NCI-H2107 (cell line): ENCODE measurements at places on chromosomes 3 and 15.

- DNase-seq: no peak
These were observed 19.4 kb upstream of the PLXNA1 start for GRCh38 chr3:126963261-126964190.

DNA sequence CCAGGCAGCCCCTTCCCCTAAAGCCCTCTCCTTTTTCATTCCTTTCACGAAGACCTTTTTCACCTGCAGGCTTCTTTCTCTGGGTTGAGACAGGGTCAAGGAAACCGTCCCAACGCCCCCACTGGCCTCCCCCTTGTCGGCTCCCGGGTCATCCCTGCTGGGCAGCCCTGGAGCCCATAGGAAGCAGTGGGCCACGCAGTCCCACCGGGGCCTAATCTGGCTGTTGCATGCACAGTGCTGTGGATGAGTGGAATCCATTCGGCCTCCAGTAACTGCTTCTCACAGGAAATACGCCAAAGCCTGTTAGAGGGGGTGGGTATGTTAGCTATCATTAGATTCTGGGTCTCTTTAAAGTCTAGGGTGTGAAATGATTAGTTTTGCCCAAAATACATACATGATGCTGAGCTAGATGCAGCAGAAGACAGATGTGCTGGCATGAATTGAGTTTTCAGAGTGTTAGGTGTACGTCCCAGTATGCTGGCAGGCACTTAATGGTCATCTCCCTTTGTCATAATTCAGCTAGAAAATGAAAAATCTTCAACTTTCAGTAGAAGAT lies 16.6 kb downstream of the LYSMD4 start:
- DNase-seq: no peak

GRCh38 chr3:34109021-34109420 lies 310.6 kb downstream of the PDCD6IP start:
- no peak for DNase-seq

- DNase-seq: no peak
These were observed 208.2 kb downstream of the ZNF385D start for GRCh38 chr3:21542656-21543379.

GRCh38 chr3:31724651-31725050 lies 191.9 kb downstream of the STT3B start:
- no peak for DNase-seq

DNA sequence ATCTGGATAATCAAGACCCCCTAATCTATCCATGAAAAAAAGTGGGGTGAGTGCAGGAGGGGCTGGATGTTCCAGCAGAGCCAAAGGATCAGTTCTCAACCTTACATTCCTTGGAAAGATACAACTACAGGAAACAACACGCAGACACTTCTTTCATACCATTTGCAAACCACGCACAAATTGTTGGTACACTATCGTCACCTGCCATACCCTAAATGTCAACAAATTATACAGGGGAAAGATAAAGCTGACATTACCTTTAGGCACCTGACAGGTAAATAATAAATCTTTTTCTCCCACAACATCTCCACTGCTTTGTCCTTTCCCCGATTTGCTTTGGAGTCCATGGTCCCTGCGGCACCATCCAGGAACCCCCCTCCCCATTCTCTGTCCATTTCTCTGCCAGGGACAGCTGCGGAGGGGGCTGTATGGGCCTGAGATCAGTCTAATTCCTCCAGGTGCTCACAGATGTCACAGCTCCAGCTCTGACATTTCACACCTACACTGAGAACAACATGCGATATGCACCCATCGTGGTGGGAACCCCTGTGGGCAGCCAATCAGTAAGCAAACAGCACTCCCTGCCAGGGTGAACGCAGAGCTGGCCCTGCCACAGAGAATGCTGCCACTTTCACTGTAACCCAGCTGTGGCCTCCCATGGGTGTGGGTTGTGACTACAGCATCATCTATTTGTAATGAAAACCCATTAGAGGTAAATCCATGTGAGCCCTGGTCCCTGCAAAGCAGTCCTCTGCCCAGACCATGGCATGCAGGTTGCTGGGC lies 37.7 kb upstream of the BCL2L10 start:
- DNase-seq: no peak

- no peak for DNase-seq
These were observed 82.6 kb downstream of the PDZRN3 start for GRCh38 chr3:73542136-73542535.

DNA sequence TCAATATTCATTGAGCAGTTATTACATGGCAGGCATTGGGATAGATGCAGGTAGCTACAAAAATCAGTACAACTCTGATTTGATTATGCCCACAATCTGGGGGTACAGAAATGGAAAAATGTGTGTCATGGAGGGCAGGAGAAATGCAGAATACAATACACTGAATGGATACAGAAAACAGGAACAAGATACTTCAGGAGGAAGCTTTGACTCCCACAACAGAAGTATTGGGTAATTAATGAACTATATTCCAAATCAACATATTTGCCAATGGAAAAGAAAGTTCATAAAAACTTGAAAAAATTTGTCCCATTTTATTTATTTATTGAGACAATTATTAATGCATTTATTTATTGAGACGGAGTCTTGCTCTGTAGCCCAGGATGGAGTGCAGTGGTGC lies 207.0 kb downstream of the SUCLG2 start:
- DNase-seq: no peak

DNA sequence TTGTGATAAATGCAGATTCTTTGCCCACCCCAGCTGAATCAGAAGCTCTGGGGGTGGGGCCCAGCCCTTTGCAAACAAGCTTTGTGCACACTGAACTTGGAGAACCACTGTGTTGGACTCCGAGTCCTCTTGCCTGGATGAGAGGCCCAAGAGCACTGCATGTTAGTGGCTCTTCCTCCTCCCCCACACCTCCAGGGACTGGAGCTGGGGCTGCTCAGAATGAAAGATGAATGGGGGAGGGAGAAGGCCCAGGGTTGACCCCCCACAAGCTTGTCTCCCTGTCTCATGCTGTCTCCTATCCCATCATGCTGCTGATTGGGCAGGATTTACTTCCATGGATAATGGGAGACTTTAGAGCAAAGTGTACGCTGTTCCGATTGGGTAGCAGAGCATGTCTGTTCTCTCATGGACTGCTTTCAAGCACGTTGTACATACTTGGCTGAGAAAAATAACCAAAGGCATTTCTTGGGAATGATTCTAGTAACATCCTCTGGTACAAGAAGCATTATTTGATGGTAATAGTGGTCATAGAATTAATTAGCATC lies 99.6 kb downstream of the PGPEP1L start:
- no peak for DNase-seq

DNA sequence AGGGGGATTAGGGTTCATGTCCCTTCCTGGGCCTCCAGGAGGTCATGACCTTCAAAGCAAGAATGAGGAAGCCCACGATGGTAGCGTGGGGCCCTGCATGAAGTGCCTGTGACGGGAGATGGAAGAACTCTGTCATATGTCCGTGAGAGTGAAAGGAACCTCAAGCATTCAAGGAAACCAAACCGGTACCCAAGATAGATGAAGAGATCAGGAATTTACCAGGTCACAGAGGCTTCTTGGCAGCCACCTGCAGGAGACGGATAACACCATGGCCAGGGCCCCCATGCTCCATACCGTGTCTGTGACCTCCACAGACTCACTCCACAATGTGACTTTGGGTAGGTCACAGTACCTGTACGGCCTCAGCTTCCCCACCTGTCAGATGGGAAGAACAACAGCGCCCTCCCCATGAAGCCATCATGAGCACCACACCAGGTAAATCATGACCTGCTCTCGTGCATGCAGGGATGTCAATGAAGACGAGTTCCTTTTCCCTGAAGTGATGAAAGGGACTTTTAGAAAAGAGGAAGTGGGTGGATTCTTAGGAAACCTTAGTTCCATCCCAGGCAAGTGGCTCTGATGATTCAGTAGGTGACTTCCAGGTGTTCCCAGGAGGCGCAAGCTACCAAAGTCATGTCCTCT lies 23.3 kb upstream of the CYP11A1 start:
- DNase-seq: no peak

DNA sequence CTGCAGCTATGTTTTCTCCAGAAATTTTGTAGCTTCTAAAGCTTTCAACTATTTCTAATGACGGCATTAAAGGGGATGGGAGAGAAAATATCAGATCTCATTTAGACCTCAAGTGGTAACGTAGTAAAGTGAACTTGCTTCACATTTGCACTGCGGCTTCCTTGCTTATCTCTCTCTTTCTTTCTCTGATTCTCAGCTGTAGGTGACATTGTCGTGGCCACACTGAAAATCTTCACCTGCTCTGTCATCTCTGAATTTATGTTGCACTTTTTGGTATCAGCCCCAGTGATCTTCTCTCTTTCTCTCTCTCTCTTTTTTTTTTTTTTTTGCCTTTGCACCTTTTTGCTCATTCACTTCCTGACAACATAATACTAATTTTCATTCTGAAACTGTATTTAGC lies 254.1 kb upstream of the SATB1 start:
- no peak for DNase-seq

DNA sequence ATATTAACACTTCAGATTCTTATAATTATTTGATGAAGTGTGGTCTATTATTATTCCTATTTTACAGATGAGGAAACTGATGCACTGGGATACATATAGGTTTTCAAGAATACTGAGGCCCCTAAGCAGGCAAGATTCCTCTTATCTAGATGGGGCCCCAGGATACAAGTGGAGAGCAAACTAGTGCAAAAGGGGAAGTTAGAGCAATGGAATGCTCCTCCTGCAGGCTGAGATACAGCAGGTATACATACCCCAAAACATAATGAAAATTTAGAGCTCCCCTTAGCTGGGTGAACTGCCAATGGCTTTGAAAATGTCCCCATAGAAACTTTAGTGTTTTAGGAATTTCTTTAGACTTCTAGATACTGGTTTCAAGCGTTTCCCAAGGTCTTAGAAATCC lies 247.1 kb downstream of the CHST2 start:
- no peak for DNase-seq

- no peak for DNase-seq
These were observed 180.7 kb upstream of the TTC14 start for GRCh38 chr3:180421221-180421620.

DNA sequence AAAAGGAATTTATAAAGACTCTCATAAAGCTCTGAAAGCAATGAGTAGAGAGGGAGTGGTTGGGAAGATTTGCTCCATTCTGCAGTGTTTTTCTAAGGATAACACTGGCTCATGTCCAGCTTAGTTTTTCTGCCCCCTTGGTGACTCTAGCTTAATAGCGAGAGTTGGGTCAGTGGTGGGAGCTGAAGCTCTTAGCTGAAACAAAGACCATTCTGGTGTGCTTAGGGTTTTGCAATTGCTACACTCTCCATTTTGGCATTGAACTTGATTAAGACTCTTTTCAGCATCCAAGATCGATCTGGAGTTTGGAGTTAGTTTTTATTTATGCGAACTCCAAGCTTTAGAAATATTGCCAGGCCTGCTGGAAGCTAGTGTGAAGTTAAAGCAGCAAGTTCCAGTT lies 98.0 kb downstream of the ATG7 start:
- no peak for DNase-seq

GRCh38 chr15:66369773-66370651 lies 13.5 kb upstream of the TIPIN start:
- DNase-seq: no peak

DNA sequence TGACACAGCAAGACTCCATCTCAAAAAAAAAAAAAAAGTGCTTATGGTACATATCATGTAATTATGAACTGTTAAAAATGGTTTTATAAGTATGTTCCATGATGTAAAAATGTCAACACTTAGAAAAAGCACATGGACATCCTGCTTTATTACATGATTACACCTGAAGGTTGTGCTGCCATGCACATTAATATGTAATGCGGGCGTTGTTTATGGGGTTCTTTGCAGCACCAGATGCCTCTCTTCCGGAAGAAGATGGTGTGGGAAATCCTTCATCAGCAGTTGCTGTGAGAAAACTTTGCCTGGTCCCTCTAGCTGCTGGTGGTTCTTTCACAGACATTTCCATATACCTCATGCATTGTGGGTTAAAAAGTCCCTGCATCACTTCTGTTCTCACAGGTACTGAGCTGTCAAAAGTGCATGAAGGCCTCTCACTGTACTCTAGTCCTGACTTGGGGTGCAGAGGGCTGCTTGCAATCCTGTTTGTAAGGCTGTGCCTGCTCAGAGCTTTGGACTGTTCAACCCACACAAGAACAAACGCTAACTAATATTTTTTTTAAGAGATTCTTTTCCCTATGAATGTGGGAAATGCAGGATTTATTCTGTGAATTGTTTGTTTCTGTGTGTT lies 43.6 kb downstream of the SENP2 start:
- DNase-seq: no peak

DNA sequence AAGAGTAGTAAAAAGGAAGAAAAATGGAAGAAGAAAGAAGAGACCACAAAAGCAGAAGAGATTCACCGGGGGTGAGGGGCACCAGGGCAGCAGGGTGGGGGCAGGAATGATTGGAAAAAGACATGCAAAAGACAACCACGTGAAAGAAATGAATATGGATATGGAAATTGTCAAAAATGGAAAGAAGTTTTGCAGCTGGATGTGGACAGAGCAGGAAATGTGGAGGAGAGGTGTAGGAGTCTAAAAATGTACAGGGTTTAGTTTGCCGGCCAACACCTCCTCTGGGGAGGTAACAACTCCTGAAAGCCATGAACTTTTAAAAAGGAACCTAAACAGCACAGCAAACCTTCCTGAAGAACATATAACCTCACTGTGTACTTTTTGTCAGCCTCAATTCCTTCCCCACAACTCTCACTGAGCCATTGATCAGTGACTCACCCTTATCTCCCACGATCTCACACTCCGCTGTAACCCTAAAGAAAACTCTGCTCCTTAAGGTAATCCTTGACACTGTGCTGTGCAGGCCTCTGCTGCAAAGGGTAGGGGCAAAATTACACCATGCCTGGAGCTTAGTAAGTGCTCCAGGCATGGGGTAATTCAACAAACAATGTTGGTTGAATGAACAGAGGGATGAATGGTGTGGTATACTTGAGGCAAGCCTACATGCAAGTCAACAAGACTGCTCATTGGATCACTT lies 100.2 kb upstream of the BOC start:
- no peak for DNase-seq

GRCh38 chr3:54065140-54065539 lies 57.2 kb upstream of the CACNA2D3 start:
- no peak for DNase-seq

DNA sequence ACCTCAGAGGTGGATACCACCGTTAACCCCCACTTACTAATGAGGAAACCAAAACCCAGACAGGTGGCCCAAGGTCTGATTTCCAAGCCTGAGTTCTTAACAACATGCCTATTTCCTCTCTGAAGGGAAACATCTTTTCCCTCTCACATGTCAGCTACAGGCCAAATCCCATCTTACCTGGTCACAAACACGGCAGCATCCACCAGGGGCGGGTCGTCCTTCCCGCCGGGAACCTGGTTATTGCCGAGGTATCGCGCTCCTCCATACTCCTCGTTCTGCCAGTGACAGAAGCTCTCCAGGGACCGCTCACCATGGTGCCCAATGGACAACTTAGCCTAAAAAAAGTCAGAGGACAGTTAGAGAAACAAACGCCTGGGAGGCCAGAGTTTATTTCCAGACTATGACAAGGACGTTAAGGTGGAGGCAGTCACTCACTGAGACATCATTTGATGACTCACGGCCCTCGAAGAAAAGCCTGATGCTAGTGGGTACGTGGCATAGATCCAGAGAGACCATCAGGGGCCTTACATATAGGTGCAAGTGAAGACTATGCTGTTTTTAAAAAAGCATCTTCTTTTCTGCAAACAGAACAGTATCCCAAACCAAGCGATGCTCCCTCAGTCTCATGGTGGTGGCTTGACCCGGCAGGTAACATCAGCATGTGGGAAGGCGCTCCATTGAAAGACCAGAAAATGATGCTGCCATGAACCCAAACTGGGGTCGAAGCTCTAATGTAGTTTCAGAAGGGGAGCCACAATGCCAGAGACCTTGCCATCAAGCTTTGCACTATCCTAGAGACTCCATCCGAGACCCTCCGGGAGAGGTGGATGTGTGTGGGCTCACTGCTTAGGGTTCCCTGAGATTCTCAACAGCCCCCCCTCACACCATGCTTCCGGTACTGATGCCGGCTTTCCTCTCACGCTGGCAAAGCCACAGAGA lies 80.2 kb downstream of the ADAMTS17 start:
- DNase-seq: no peak
